ENCODE measurements at places on chromosomes 12 and 14. TPM values are rescaled to one million over a fixed set of nuclear protein-coding genes. Genes with fewer than 3 reads are reported as not detected.

Gene INHBC
- total RNA-seq = not detected

Gene EGLN3
- 6.1 TPM for total RNA-seq

Gene AQP6
- not detected for total RNA-seq

Gene PRR4
- total RNA-seq = 3.1 TPM

Gene HOXC12
- total RNA-seq = not detected

Gene NRIP2
- total RNA-seq = not detected

Gene GYS2
- not detected for total RNA-seq

Gene KLRG1
- 2.3 TPM for total RNA-seq

Gene KIF26A
- 3.1 TPM for total RNA-seq

Gene B3GNT4
- total RNA-seq = 0.99 TPM

Gene ATL1
- 5.0 TPM for total RNA-seq

Gene SMIM41
- not detected for total RNA-seq

Gene CLEC4D
- not detected for total RNA-seq

Gene CDKN3
- 81.1 TPM for total RNA-seq

Gene CMA1
- total RNA-seq = not detected

Gene KITLG
- total RNA-seq = 12.3 TPM

Gene YY1
- 80.3 TPM for total RNA-seq

Gene TUNAR
- total RNA-seq = not detected
